Psoas muscle (tissue), 8 donors: ENCODE measurements at places on chromosomes 6 and 20. TPM values are rescaled to one million over a fixed set of nuclear protein-coding genes. Genes with fewer than 3 reads are reported as not detected.

Gene PSORS1C2
- not detected for polyA plus RNA-seq

Gene GNMT
- polyA plus RNA-seq, result 0.21 TPM

Gene TCF15
- 4.7 TPM for polyA plus RNA-seq

Gene RSPO3
- polyA plus RNA-seq, result 20.6 TPM

Gene TCP11
- polyA plus RNA-seq, result not detected

Gene RNF39
- not detected for polyA plus RNA-seq

Gene BHLHE23
- polyA plus RNA-seq, result not detected

Gene NOL7
- polyA plus RNA-seq, result 47.7 TPM

Gene C4B
- polyA plus RNA-seq, result 2.6 TPM

Gene PRDM13
- polyA plus RNA-seq, result not detected

Gene PRL
- 0.05 TPM for polyA plus RNA-seq

Gene PHF1
- polyA plus RNA-seq, result 84.8 TPM

Gene ANKRD66
- not detected for polyA plus RNA-seq

Gene DEFB110
- polyA plus RNA-seq, result not detected

Gene OR2H1
- not detected for polyA plus RNA-seq

Gene PKIB
- polyA plus RNA-seq, result 0.47 TPM

Gene ACSS1
- 15.1 TPM for polyA plus RNA-seq

Gene HLA-DMA
- polyA plus RNA-seq, result 7.1 TPM

Gene TBXT
- polyA plus RNA-seq, result not detected

Gene EGFL8
- polyA plus RNA-seq, result 3.6 TPM

Gene TDRD6
- 0.13 TPM for polyA plus RNA-seq

Gene TBC1D22B
- polyA plus RNA-seq, result 6.7 TPM

Gene TOX2
- 0.06 TPM for polyA plus RNA-seq

Gene BTNL2
- polyA plus RNA-seq, result not detected

Gene UTRN
- polyA plus RNA-seq, result 8.6 TPM

Gene IL17A
- not detected for polyA plus RNA-seq

Gene EPB41L1
- polyA plus RNA-seq, result 4.2 TPM

Gene TREM2
- 0.12 TPM for polyA plus RNA-seq

Gene CPXM1
- 0.30 TPM for polyA plus RNA-seq

Gene KIF25
- polyA plus RNA-seq, result 0.10 TPM

Gene ZNF322
- 4.5 TPM for polyA plus RNA-seq

Gene KIAA1755
- polyA plus RNA-seq, result 0.29 TPM

Gene PNLDC1
- polyA plus RNA-seq, result 0.13 TPM

Gene FRK
- 0.10 TPM for polyA plus RNA-seq

Gene TP53TG5
- 0.16 TPM for polyA plus RNA-seq
